ENCODE measurements at places on chromosomes 1 and 21. TPM values are rescaled to one million over a fixed set of nuclear protein-coding genes. Genes with fewer than 3 reads are reported as not detected.

ANGPTL3 gene
- total RNA-seq = not detected

OR6K3 gene
- not detected for total RNA-seq

WNT3A gene
- total RNA-seq = not detected

HLX gene
- 0.43 TPM for total RNA-seq

NBPF9 gene
- total RNA-seq = 20.5 TPM

NGF gene
- not detected for total RNA-seq

BMP8B gene
- 0.14 TPM for total RNA-seq

AGMAT gene
- total RNA-seq = not detected

CASQ2 gene
- 21.9 TPM for total RNA-seq

CCDC190 gene
- total RNA-seq = not detected

SPATA46 gene
- not detected for total RNA-seq

ENAH gene
- total RNA-seq = 178 TPM

TTLL7 gene
- 25.5 TPM for total RNA-seq

LCE5A gene
- total RNA-seq = not detected

CDK18 gene
- total RNA-seq = 3.7 TPM

CD48 gene
- 0.58 TPM for total RNA-seq

EFNA1 gene
- 36.0 TPM for total RNA-seq

URB2 gene
- total RNA-seq = 16.8 TPM

CELA3A gene
- total RNA-seq = 17.2 TPM

TMIGD3 gene
- not detected for total RNA-seq

GPR37L1 gene
- not detected for total RNA-seq

A3GALT2 gene
- total RNA-seq = not detected

DCDC2B gene
- total RNA-seq = not detected

DDR2 gene
- 117 TPM for total RNA-seq

Data from stomach (tissue), 19 donors.